GM12878 (cell line): ENCODE measurements at places on chromosomes 12 and 14. TPM values are rescaled to one million over a fixed set of nuclear protein-coding genes. Genes with fewer than 3 reads are reported as not detected.

DNA sequence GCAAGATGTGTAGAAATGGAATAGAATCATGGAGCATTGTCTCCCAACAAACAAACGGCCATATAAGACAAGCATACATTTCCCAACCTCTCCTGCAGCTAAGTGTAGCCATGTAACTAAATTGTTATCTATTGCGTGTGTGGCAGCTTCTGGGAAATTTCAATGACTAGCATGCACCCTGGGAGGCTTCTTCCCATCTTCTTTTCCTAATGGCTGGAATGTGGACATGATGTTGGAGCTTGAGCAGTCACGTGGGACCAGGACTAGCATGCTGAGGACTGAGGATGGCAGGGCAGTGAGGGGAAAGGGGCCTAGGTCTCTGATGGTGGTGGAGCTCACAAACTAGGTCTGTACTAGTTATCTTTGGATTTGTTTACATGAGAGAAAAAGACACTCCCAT lies 21.7 kb upstream of the CTDSP2 start:
- no peaks in the 10 kb centered on the region for H3K36me3 ChIP-seq
- H3K4me3 ChIP-seq, result no peak overlapping the region
- H3K27ac ChIP-seq, result no peak overlapping the region
- 0 out of 2 replicates have a peak, but pooled peaks cover 3% of the 10 kb centered on the region for H3K27me3 ChIP-seq
- no peak for DNase-seq

Gene PLEKHG7
- 1.1 and 1.3 TPM in 2 replicates for total RNA-seq

DNA sequence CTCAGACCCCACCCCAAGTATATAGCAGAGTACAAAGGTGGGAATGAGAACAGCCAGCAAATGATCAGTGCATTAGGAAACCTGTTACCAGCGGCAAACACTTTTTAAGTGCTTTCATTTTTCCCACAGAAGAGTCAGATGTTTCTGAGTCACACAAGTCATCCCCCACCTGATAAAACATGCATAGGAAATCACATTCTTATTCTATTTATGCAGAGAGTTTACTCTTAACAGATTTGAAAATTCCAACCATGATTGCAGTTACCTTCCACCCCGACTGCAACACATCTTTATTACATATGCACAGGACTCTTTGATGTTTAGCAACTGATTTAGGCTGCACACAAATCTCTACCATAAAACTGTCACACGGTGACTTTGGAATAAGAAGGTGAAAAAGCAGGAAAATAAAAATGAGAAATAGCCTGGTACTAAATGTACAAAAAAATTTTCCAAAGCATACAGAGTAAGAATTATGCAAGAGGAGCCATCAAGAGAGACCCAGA lies 236.4 kb downstream of the PAWR start:
- H3K4me3 ChIP-seq, result no peak overlapping the region
- H3K27me3 ChIP-seq, result no peaks in the 10 kb centered on the region
- no peaks in the 10 kb centered on the region for H3K36me3 ChIP-seq
- H3K4me1 ChIP-seq, result no peaks in the 10 kb centered on the region
- no peak for DNase-seq
- H3K27ac ChIP-seq, result no peak overlapping the region

DNA sequence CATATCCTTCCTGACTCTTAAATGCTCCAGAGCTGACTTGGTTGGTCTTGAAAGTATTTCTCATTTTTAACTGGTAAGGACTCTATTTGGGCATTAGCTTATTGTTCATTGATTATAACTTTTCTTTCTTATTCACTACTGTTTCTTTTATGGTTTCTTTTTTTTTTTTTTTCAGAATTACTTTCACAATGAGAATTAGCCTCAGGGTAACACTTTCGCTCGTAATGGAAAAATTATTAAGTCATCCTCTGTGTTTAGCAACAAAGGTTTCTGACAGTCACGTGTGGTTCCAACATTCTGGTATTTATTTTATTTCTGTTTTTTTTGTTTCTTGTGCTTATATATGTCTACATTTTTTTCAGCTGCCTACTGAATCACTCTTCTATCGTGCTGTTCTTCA lies 80.0 kb downstream of the METTL25 start:
- H3K27ac ChIP-seq, result peak overlapping the region; percentile 18; the same call in 1 of the 2 replicates
- H3K4me1 ChIP-seq, result no peaks in the 10 kb centered on the region
- DNase-seq, result no peak
- H3K27me3 ChIP-seq, result no peaks in the 10 kb centered on the region

Gene PRIMA1
- total RNA-seq, result not detected in 2 replicates

GRCh38 chr14:96269359-96269710 lies 13.3 kb downstream of the BDKRB1 start:
- H3K36me3 ChIP-seq, result no peaks in the 10 kb centered on the region
- no peak overlapping the region for H3K4me3 ChIP-seq
- no peak for DNase-seq

DNA sequence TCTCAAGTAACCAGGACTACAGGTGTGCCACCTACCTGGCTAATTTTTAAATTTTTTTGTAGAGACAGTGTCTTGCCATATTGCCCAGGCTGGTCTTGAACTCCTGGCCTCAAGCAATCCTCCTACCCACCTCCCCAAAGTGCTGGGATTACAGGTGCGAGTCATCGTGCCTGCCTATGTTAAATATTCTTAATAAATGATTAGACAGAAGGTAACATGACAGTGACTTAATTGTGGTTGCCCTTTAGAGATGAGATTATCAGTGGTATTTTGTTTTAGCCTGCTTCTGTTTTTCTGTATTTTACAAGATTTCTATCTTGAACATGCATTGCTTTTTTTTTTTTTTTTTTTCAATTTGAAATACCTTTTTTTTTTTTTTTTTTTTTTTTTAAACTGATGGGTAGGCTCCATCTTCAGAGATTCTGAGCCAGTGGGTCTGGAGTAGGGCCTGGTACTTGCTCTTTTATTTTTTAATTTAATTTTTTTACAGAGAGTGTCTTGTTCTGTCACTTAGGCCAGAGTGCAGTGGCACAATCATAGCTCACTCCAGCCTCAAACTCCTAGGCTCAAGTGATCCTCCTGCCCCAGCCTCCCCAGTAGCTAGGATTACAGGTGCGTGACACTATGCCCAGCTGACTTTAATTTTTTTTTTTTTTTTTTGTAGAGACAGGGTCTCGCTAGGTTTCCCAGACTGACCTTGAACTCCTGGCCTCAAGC lies 88.4 kb downstream of the BORCS5 start:
- no peaks in the 10 kb centered on the region for H3K36me3 ChIP-seq
- DNase-seq, result no peak
- no peak overlapping the region for H3K4me3 ChIP-seq
- no peaks in the 10 kb centered on the region for H3K27me3 ChIP-seq
- no peaks in the 10 kb centered on the region for H3K4me1 ChIP-seq
